ENCODE measurements at places on chromosomes 6 and 20.

DNA sequence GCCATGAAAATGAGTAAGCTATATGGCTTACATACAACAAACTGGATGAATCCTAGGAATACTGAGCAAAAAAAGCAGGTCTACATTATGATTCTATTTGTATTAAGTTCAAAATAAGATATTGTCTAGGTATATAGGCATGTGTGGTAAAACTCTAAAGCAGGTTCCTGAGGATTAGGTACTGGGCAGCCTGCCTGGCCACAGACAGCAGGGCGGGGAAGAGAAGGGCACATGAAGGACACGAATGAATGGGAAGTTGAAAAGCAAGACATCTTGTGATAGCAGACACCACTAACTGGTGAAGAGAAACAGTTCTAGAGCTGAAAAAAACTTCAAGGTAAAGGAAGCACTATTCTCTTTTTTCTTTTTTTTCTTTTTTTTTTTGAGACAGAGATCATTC is 72.6 kb upstream of the SLC4A11 start:
- DNase-seq, result no peak

DNA sequence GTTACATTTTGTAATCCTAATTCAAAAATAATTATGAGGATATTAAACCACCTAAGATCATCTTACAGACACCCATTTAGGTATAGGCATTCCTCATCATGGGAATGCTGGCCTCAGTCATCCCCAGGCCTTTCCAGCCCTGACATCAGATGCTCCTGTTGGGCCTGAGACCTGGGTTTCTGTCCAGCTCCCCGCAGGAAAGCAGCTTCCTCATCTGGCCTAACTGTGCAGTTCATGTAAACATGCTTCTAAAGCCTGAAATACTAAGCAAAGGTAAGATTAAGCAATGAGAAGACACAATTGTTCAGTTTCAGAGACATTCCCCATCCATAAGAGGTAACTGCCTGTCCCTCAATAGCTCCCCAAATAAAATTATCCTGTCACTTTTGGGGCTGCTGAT is 19.0 kb downstream of the ETV7 start:
- no peak for DNase-seq

- no peak for DNase-seq
These were observed 61.0 kb downstream of the SMLR1 start for GRCh38 chr6:130888246-130888645.

DNA sequence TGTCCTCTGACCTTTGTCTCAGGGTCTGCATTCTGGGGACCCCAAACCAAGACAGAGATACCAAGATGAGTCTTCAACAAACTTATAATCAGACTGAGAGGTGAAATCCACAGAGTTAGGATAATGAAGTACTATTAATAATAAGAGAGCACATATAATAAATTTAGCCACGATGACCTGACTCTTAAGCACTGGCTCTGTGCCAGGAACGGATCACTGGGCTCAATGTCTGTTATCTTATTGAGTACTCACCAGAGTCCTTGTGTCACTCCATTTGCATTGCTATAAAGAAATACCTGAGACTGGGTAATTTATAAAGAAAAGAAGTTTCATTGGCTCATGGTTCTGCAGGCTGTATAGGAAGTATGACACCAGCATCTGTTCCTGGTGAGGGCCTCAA is 18.9 kb upstream of the ITPR3 start:
- no peak for DNase-seq

DNA sequence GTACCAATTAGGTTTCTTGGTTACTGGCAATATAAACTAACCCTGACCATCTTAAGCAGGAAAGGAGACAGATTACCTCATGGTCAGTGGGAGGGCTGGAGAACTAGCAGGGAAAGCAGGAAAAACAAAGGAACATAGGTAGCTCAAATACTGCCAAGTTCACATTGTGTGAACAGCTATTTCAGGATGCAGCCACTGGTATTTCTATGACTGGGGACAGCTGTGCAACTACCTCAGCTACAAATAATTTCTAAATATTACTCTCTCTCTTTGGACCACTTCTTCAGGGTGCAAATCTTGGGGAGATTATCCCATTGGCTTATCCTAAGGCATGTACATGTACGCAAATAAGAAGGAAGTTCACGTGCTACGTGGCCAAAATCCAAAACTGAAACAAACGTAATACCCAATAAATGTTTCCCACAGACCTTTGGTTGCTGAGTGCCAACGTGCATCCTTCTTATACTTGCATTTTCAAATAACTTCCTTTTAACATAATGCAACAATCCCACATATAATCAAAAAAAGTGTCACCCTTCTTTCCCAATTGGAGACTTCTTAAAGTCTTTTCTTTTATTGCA is 180.9 kb downstream of the PHF3 start:
- no peak for DNase-seq

GRCh38 chr20:37266940-37267666 is 5.5 kb upstream of the GHRH start:
- no peak for DNase-seq

- no peak for DNase-seq
These were observed 414.3 kb downstream of the KIF16B start for GRCh38 chr20:16158976-16159286.

DNA sequence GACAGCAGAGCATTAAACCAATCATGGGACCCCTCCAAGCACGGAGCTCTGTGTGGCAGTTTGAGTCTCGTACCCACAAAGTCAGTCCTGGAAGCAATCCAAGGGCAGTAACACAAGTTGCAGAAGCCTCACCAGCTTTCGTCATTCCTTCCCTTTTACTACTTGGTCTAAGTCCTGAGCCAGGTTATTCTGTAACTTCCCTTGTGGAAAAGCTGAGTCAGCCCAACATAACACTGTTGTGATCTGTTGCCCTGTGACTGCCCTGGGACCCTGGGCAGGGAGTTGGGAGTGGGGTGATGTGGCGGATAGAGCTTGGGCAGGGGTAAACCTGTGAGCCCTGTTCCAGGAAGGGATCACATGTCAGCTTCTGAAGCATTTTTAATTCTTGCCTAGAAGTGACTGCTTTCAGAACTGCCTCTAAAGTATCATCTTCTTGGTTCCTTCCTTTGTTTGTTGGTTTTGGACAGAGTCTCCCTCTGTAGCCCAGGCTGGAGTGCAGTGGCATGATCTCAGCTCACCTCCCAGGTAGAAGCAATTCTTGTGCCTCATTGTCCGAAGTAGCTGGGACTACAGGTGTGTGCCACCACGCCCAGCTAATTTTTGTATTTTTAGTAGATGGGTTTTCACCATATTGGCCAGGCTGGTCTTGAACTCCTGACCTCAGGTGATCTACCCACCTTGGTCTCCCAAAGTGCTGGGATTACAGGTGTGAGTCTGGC is 183.7 kb upstream of the JAG1 start:
- no peak for DNase-seq

DNA sequence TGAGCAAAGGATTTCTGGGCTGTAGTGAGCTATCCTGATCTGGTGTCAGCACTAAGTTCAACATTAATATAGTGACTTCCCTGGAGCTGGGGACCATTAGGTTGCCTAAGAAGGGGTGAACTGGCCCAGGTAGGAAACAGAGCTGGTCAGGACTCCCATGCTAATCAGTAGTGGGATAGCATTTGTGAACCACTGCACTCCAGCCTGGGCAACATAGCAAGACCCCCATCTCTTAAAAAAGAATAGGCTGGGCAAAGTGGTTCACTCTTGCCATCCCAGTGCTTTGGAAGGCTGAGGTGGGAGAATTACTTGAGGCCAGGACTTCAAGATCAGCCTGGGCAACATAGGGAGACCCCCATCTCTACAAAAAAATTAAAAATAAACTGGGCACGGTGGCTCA is 39.3 kb downstream of the BAK1 start:
- no peak for DNase-seq

GRCh38 chr20:63733117-63733516 is 3.3 kb upstream of the LIME1 start:
- DNase-seq, result no peak

DNA sequence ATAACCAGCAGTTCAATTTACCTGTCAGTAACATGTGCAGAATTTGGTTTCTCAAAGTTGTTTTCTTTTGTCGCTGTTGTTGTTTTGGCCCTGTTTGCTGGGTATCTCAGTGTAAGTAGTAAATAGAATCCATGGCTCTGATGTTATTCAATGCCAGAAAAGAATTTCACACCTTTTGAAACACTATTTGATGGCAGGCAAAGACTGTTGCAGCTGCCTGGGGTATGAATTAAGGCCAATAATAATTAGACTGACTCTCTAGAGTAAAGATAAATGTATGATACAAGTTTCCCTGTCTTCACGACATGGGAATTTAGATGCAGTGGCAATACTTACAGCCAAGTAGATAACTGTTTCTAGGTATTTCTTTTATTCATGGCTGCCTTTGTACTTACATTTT is 281.4 kb downstream of the CD83 start:
- DNase-seq, result no peak

DNA sequence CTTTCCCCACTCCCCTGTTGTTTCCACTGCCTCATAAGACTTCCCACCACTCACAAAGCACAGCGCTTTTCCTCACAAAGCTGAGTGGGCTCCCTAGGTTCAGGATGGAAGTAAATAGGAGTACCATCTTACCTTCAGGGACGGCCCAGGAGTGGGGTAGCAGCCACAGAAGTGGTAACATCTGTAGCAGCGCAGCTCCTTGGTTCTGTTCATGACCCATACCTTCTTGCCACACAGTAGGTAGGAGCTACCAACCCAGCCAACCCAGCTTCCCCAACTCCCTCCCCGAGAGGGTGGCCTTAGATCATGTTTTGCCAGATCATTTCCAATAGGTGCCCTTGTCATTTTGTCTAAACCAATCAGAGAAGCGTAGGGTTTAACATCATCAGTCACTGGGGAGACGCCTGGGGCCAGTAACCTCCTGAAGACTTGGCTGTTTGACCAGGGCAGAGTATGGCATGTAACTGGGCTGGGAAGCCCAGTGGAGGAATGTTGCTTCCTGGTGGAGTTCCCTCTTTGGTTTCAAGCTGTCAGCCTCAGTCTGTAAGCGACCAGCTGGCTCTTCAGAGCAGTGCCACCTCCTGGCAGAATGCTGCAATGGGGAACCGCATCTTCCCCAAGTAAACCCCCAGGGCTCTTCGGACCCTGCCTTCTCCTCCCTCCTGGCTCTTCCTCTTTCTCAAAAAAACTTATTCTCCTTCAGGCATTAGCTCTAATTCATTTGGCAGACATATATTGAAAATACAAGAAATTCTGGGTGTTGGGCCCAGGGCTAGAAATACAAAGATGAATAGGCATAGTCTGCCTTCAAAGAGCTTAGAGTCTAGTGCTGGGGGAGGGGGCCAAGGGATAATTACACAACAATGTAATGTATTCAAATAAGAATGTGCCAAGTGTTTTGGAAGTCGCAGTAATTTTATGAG is at the start of gene HLA-DMA:
HLA-DMA (minus strand) TSS at position 281 of the 923 bp plus-strand sequence; CDS start at position 220, 61 bp downstream.
- peak; percentile 72 for DNase-seq

- no peak for DNase-seq
These were observed 88.2 kb downstream of the SAMD3 start for GRCh38 chr6:130134582-130134981.

DNA sequence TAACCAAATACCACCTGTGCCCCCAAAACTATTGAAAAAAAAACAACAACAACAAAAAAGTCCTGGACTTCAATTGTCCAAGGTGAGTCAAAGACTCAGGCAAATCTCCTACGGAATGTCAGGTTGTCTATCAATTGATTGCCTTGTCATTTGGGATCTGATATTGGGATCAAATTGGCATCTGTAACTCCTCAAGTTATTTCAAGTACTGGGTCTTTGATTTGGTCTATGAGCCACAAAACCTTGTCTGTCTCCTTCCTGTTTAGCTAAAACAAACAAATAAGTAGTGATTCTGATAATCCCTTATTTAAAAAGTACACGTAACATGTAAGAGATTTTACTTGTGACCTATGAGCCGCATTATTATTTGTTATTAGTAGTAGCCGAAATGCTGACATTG is 231.6 kb upstream of the ZNF217 start:
- DNase-seq, result no peak

GRCh38 chr20:62159052-62159451 is 15.5 kb downstream of the SS18L1 start:
- DNase-seq, result no peak

- DNase-seq, result peak; percentile 51
These were observed 5.7 kb upstream of the RBPJL start for GRCh38 chr20:45300961-45301360.

DNA sequence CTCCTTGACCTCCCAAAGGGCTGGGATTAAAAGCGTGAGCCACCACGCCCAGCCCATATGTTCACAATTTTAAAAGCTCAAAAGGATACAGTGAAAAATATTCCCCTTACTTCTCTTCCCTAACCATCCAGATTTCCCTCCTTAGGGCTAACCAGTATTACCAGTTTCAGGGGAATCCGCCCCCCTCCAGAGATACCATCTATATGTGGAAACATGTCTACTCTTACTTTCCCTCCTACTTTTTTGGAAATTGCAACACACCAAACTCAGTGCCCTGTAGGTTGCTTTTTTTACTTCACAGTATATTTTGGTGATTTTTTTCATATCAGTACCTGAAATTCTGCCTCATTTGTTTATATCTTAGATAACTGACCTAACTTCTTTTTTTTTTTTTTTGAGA is 6.9 kb upstream of the RPL10A start:
- no peak for DNase-seq

DNA sequence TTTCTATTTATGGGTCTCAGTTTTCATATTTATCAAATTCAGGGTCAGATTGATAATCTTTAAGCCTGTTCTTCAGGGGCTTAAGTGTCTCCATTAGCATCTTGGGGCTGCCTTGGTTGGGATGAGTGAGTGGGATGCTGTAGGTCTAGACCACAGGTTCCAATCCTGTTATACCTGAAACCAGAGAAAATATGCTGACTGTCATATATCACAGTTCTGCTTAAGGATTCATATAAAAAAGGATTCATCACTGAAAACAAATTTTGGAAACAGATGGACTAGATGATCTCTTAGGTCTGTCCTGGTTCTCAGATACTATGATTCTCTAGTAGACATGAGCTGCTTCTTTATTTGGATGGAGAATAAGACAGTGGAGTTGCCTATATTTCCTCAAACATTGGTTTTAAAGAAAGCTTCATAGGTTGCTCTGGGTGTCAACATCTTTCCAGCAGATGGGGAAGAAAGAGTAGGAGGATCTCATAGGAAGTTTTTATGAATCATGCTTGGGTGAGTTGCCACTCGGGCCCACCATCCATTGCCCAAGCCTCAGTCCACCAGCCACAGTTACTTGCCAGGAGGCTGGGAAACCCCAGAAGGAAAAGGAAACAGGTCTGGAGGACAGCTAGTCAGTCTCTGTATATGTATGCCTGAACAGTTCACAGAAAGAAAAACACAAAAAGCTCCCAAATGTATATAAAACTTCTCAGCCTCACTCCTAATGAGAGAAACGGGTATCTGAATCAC is 42.9 kb upstream of the MAP7 start:
- DNase-seq, result no peak

DNA sequence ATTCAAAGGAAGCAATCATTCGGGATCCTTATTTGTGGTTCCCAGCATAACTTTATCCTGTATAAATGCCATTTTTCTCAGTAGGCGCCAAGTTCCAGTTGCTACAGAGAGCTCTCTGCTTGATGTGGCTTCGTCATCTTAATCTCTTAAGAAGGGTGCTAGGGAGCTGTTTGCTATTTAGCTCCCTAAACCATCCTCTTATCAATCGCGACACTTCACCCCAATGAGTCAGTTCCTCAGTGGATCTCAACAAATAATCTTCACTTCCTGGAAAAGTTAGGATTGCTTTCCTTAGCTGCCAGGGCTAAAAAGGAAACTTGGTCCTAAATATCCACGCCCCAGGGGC is 1.3 kb upstream of the NKAIN2 start:
- no peak for DNase-seq
